ENCODE measurements at places on chromosomes 11 and 22.

- DNase-seq, result no peak
Measured at GRCh38 chr22:49302150-49302460, 525.6 kb downstream of the BRD1 start.

GRCh38 chr22:19916941-19917340 is 24.6 kb upstream of the COMT start:
- DNase-seq, result no peak

GRCh38 chr11:15158351-15159015 is 43.8 kb downstream of the INSC start:
- DNase-seq, result peak; percentile 58

DNA sequence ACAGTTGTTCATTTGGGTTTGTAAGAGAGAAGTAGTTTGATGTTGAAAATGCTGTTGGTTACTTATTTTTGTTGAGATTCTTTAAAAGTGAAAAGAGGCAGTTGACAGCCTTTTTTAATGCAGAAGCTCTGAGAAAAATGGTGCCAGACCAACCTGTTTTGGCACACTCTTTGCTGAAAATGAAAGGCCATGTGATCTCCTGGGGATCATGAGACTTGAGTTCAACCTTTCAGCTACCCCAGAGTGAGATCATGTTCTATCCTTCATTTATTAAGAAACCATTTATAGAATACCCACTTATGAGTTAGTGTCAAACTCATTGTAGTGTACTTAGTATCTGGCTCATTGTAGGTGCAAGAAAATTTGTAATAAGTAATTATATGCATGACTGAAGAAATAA is 196.2 kb downstream of the MAML2 start:
- DNase-seq, result no peak

- no peak for DNase-seq
Measured at GRCh38 chr11:128066399-128066798, 521.0 kb downstream of the ETS1 start.

DNA sequence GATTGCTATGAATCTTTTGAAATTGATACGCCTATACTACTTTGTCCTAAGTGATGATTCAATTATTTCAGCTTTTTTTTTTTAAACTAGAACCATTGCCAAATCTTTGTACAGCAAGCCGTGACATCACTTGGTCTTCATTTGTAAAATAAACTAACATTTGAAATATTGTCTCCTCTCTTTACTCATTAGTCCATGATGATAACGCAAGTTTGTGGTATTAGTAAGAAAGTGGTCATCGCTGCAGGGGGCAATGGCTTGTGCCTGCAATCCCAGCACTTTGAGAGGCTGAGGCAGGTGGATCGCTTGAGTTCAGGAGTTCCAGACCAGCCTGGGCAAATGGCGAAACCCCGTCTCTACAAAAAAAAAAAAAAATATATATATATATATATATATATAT is 12.9 kb upstream of the ARHGAP42 start:
- peak; percentile 84 for DNase-seq

DNA sequence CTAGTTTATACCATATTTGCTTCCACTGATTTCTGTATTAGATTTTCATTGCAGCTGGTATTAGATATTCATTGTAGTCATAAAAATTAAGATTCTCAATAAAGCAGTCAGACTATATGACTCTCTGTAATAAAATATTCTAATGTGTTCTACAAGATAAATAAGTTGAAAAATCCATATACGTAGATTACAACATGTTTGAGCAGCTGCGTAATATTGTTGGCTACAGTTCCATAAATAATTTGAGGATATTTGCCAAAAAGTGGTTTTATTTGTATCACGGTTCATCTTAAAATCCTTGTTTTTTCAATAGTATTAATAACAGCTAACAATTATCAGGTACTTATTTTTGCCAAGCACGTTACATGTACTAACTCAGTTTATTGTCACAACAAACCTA is 668.6 kb upstream of the CCDC90B start:
- DNase-seq, result no peak

DNA sequence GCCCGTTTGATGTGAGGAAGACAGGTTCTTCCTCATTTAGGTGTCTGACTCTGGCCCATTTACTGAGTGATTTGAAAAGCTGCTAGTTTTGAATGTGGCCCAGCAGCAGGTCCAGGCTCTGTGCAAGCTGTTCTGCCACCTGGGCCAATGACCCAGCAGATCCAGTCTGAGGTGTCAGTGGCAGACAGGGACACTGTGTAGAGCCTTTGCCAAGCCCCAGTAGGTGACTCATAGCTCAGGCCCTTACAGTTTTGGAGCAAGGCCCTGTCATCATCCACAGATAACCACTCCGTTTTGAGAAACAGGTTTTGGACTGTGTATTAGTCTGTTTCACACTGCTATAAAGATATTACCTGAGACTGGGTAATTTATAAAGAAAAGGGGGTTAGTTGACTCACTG is 23.9 kb downstream of the TSPAN32 start:
- peak; percentile 29 for DNase-seq

DNA sequence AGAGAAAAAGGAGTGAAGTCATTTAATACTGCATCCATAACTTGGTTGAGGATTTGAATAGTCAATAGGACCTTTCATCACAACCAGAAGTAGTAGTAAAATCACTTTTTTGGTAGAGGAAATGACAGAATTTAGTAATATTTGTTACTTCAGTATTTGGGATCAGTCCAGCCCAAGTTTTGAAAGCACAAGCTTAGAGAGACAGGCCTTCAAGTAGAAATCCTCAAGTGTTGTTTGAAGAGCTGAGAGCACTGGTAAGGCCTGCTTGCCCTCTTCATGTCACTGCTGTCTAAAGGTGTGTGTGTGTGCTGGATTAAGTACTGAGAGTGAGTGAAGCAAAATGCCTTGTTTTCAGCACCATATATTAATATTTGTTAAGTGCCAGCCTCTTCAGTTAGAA is 137.3 kb downstream of the WNT11 start:
- no peak for DNase-seq

Measured in fibroblast of lung (primary cell).